ENCODE measurements at places on chromosomes 7 and 10. TPM values are rescaled to one million over a fixed set of nuclear protein-coding genes. Genes with fewer than 3 reads are reported as not detected.

GPC2 gene
- 0.58 TPM for total RNA-seq

NEBL gene
- total RNA-seq, result 3.5 TPM

KCNIP2 gene
- 0.33 TPM for total RNA-seq

SLC29A3 gene
- total RNA-seq, result 6.9 TPM

CCAR1 gene
- total RNA-seq, result 28.5 TPM

PNLIP gene
- not detected for total RNA-seq

DNA sequence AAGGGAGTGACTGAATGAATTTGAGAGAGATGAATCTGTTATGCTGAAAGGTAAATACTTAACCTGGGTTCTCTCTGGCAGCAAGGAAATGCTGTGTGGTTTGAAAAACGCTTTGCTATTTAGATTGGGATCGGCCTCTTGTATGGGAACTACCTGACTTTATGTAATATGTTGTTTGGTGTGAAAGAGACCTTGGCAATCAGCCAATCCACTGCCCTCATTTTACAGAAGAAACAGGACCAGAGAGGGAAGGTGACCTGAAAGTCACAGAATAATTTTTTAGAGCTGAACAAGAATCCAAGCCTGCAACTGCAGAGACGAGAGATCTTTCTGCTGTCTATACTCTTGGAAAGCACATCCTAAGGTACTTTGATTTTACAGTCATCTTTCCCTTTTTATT, 1.0 kb downstream of the BUD31 start:
- no peak for DNase-seq

DNA sequence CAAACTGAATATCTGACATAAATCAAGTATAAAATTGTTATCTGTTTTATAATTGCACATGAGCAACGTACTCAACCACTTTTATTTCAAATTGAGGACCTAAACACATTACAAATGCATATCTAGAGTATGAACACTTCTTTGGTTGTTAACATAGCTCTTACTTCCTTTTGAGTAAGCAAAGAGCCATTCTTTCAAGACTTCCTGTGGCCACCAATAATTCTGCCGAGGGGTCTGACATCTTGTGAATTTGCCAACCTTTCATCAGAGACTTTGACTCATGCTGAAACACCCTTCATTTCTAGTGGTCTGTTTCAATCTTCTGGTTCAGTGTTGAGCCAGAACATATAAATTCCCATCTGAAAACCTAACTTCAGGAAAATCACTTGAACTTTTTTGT, 59.4 kb downstream of the CDK14 start:
- no peak for DNase-seq

DNA sequence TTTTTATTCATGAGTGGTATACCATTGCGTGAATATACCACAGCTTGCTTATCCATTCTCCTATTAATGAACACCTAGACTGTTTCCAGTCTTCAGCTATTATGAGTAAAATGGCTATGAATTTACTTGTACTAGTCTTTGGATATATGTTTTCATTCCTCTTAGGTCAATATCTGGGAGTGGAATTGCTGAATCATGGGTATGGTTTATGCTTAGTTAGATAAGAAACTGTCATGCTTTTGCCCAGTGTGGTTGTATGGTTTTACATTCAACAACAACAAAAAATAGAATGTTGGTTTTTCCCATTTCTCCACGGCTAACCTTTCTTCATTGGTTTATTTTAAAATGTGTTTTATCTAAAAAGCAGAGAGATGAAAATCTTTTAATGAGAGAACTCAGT, 308.3 kb downstream of the PHF14 start:
- no peak for DNase-seq

All from esophagus muscularis mucosa (tissue), 4 donors.